ENCODE measurements at places on chromosomes 11 and 22. TPM values are rescaled to one million over a fixed set of nuclear protein-coding genes. Genes with fewer than 3 reads are reported as not detected.

The SOX10 gene
- not detected for total RNA-seq

DNA sequence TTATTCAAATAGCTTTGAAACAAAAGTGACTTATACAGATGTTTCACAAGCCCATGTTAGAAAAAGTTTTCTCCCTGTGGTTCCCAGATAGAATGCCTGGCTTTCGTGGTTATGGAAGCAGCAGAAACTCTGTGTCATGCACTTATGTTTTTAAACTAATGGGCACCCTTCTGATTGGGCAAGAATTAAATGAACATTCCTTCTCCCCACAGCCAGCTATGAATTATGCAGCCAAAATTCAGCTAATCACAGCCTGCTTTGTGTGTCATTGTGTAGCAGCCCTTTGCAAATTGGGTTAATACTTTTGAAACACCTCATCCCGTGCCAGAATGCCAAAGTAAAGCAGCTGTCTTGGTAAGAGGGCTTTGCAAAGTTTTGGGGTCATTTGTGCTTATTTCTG, 46.9 kb downstream of the PANX1 start:
- no peak for DNase-seq

DNA sequence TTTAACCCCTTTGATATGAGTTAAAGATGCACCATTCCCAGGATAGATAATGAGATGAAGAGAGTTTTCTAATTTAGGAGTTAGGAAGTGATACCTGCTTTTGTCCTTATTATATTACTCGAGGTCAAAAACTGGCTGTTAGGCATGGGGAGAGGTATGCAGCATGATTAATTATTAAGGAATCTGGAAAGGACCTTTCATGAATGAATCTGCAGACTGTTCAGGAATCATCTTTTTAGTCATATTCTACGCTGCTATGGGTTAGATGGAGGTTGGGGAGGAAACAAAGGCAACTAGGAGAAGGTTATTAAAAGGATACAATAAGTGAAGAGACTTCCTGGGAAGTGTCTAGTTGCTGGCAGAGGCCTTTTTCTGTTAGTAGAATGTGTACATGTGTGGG, 492.4 kb upstream of the CCDC90B start:
- no peak for DNase-seq

The JHY gene
- 6.7 TPM for total RNA-seq

The MIOX gene
- 0.52 TPM for total RNA-seq

The MRGPRX2 gene
- not detected for total RNA-seq

The MYO7A gene
- total RNA-seq, result 0.30 TPM

The MMP8 gene
- not detected for total RNA-seq

- no peak for DNase-seq
Measured at GRCh38 chr11:120195601-120196320, 15.1 kb upstream of the OAF start.

The OR8G1 gene
- total RNA-seq, result not detected

The TSPO gene
- total RNA-seq, result 64.0 TPM

The OR4C16 gene
- not detected for total RNA-seq

The TUBA8 gene
- 3.9 TPM for total RNA-seq

The MRPL21 gene
- 41.4 TPM for total RNA-seq

DNA sequence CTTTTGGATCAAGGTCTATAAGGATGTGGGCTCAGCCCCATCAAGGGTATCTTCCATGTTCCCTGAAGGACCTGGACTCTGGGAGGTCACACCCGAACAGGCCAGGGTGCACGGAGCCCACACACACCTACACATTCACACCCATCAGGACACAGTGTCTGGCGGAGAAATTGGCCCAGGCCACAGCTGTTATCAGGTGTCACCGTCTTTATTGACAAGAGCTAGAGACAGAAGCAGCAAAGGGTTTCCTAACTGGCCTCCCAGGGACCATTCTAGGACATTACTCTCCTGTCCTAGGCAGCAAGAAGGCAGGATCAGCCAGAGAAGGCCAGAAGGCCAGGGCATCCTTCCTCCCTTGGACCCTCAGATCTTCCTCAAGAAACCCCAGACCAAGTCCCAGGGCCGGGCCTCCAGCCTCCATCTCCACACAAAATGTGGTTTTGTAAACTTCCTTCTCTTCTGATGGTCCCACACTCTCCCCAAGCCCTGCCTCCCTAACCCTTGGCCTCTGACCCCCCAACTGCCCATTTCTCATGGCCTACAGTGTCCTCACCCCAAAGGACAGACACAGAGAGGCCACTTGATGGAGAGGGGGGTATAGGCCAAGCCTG, 8.1 kb downstream of the SSTR3 start:
- DNase-seq, result no peak

The PATE2 gene
- not detected for total RNA-seq

DNA sequence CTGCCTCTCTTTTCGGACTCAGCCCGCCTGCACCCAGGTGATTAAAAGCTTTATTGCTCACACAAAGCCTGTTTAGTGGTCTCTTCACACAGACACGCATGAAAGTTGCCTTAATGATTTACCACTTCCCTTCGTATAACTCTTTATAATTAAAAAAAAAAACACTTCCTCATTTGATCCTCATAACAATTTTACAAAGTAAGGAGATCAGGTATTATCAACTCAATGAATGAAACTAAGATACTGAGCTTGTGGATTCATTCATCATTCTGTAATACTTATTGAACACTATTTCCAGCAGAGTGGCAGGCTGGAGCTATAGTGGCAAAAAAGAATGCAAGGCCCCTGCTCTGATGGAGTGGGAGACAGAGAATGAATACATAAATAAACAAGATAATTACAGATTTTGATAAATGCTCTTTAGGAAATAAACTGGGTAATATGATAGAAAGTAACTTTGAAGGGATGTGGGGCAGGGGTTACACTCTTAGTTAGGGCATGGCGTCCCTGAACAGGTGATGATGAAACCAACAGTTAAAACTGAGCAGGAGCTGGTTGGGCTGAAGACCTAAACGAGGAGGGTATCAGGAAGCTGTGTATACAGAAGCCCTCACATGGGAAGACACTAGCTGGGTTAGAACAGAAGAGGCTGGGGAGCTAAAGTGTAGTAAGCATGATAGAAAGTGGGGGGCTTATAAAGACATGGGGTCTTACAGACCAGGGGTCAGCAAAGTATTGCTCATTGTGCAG, 5.4 kb upstream of the CRTAM start:
- DNase-seq, result peak; percentile 28

GRCh38 chr11:7677796-7678201, 4.5 kb upstream of the CYB5R2 start:
- no peak for DNase-seq

- no peak for DNase-seq
Measured at GRCh38 chr11:117606790-117607189, 190.2 kb downstream of the DSCAML1 start.

DNA sequence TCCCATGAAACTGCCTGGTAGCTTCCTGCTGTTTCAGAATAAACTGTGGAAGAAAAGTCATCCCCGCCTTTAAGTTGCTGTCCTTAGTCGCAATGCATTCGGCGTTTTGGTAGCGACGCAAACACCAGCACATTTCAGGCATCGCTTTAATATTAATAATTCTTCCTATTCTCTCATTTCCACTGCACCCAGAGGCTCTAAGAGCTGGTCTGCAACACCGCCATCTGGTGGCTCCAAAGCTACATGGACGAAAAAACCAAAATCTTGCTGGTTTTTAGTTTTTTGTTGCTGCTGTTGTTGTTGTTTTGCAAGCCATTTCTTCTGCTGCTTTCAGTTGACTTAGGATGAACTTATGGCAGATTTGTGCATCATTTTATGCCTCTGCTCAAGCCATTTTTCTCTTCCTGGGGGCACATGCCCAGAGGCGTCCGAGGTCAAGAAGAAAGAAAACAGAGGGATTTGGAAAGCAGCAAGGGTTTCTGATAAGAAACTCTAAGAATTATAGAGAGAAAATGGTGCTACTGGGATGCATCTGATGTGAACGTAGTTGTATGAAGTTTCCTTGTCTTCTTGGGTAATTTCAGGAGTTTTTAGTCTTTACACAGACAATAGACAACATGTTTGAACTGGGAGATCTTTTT, 345.4 kb upstream of the KIRREL3 start:
- DNase-seq, result no peak

The GLYAT gene
- total RNA-seq, result not detected

DNA sequence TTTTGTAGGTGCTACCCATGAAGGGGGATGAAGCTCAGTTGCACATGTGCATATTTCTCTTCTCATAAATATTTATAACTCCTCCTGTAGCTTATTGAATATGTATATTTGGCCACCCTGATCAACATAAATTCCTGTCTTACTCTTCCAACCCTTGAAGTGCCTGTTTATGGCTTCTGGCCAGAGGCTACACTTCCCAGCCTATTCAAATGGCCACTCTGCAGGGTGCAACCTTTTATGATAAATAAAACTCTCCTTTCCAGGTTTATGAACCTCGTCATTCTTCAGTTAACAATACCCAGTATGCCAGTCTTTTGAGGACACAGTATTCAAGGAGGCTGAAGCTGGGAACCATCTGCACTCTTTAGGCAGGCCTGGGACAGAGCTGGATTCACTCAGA, 2.6 kb upstream of the RTL6 start:
- DNase-seq, result no peak

DNA sequence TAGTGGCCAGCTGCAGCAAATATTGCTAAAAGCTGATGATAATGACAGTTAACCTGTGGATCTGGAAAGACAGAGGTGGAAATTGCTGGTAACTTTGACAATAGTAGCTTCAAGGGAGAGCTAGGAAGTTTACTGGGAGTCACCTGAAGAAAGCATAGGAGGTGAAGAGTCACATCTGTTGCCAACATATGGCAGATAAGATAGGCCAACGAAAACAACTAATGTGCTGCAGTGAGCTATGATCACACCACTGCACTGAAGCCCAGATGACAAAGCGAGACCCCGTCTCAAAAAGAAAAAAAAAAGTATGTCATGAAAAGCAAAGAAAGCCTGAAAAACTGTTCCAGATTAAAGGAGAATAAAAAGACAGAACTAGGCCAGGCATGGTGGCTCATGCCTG, 4.3 kb upstream of the PRDM10 start:
- DNase-seq, result no peak

DNA sequence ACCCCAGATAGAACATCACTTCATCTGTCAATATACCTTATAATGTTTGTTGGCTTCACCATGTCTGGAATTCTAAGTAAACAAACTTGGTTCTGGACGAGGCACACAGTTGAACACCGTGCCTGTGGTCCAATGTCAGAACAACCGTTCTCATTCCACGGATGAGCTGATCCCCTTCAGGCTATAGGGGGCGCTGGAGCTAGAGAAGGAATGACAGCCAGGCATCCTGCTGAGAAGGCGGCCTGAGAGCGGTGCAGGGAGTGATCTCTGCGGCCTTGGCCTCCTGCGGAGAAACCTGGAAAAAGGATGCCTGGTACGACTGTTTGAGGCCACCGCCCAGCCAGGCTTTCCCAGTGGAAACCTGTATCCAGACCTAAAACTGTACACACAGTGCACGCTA, 48.7 kb downstream of the FDX1 start:
- DNase-seq, result no peak

The APOL1 gene
- 16.5 TPM for total RNA-seq

GRCh38 chr11:133834682-133835592, 10.4 kb downstream of the SPATA19 start:
- DNase-seq, result no peak

DNA sequence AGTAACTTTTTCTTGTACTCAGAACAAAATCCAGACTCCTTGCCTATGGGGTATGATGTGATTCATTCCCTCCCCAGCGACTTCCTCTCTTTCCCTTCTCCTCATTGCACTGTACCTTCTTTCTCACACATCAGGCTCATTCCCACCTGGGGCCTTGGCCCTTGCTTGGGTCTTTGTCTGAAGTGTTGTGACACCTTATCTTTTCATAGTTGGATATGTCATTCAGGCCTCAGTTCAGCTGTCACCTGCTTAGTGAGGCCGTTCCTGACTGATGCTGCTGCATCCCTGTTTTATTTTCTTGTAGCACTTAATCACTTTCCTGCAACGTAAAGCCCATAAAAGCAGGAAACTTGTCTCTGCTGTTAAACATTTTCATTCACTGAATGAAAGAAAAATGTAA, 39.9 kb downstream of the ZDHHC13 start:
- no peak for DNase-seq

The AKIP1 gene
- 17.6 TPM for total RNA-seq

The MS4A15 gene
- total RNA-seq, result not detected

DNA sequence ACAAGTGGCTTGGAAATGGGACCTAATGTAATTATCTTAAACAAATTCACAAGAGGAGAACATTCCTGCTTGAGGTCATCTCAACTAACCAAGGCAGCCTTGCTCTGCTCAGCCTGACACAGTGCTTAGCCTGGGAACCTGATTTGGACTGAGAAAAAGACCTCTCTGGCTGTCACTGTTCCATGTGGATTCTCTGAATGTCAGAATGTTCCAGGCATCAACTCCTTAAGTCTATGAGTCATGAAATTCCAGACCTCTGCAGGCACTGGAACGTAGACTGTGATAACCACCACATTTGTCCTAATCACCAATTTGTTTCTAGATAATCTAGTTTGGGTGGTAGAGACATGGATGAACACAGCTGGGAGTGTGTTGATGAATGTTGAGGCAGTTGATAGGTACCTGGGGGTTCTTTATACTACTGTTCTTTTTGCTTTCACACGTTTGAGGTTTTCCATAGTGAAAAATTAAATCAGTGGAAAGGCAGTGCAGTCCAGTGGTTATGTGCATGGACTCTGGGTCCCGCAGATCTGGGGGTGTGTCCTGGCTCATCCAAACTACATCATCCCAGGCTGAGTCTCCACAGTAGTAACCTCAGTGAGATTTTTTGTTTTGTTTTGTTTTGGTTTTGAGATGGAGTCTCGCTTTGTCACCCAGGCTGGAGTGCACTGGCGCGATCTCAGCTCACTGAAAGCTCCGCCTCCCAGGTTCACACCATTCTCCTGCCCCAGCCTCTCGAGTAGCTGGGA, 269.6 kb downstream of the MN1 start:
- no peak for DNase-seq

DNA sequence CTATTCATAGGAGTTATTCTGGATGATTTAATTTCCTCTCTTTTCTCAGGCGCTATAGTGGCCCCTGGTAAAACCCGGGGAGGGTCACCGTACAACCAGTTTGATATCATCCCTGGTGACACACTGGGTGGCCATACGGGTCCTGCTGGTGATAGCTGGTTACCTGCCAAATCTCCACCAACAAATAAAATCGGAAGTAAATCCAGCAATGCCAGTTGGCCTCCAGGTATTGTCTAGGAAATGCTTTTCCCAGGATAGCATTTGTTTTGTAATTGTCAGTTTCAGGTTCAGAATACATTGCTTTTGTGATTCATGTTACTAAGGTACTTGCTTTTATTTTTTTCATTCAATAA, 35.6 kb upstream of the ADSL start:
- no peak for DNase-seq

- DNase-seq, result peak; percentile 11
Measured at GRCh38 chr22:36411589-36412258, 24.0 kb upstream of the MYH9 start.

GRCh38 chr22:34501366-34501965, 564.5 kb upstream of the ISX start:
- DNase-seq, result no peak

GRCh38 chr11:58506935-58507334, 970 bp downstream of the OR5B21 start:
- no peak for DNase-seq

The FAM180B gene
- not detected for total RNA-seq

Measured in naive thymus-derived CD8-positive, alpha-beta T cell (primary cell).